ENCODE measurements at places on chromosomes 2 and 18.

- no peak for DNase-seq
Measured at GRCh38 chr2:881204-881918, 69.3 kb upstream of the SNTG2 start.

- no peak for DNase-seq
Measured at GRCh38 chr18:5298156-5298852, 2.8 kb upstream of the ZBTB14 start.

DNA sequence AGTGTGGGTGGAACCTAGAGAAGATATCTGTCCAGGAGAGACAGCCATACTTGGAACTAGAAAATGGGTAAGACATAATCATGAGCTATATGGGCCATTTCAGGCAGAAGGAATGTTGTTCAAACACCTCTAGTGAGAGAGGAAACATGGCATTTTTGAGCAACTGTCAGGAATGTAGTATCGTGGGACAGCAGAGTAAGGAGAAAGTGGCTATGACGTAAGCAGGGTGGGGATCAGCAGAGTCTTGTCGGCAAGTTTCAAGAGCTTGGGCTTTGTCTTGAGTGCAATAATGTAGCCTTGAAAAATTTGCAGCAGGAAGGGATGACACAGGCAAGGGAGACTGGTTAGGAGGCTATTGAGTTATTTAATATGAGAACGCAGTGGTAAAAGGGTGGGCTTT, 20.4 kb downstream of the SERPINB7 start:
- no peak for DNase-seq

- no peak for DNase-seq
Measured at GRCh38 chr2:66596256-66596655, 161.3 kb downstream of the MEIS1 start.

DNA sequence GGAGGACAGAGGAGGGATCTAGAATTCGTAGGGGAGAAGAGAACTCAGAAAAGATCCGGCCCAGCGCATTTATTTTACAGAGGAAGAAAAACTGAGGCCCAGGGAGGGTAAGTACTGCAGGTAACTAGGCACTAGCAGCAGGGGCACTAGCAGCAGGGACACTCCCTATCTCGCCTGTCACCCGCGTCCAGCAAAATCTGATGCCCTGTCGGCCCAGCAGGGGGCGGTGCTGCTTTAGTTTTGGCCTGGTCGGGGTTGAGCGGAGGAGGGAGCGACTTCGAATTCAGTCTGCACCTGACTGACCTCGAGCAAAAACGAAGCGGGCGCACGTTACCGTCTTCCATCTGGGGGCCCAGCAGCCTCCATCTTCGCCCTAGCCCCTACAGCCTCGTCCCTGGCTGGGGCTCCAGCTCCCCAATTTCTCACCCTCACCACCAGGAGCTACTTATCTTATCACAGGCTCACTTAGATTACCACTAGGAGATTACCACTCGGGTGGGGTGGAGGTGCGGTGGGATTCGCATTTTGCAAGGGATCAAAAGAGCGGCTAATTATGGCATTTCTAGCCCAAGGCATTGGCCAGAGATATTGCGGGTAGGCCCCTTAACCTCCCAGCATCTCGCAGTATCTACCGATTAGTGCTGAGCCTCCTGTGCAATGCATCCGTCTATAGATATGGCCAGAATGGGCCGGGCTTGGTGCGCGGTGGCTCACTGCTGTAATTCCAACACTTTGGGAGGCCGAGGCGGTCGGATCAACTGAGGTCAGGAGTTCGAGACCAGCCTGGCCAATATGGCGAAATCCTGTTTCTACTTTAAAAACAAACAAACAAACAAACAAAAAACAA, 17.8 kb upstream of the CD8A start:
- DNase-seq: peak; percentile 87

- DNase-seq: no peak
Measured at GRCh38 chr2:54122939-54123338, 7.5 kb downstream of the ACYP2 start.

DNA sequence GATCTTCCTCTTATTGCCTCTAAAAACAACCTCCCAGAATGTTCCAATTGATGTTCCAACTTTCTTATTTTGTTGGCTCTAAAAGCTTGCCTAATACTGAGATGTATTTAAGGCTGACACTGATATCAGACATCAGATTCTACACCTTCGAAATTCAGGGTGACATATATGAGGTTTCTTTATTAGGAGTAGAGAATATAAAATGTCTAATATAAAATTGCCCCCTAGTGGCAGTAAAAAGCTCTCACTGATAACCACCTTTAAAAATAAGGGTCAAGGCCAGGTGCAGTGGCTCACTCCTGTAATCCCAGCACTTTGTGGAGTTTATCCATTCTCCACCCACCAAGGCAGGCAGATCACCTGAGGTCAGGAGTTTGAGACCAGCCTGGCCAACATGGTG, 789.7 kb upstream of the SLC39A10 start:
- DNase-seq: no peak

- DNase-seq: peak; percentile 15
Measured at GRCh38 chr2:171598713-171599319, 76.5 kb downstream of the CYBRD1 start.

DNA sequence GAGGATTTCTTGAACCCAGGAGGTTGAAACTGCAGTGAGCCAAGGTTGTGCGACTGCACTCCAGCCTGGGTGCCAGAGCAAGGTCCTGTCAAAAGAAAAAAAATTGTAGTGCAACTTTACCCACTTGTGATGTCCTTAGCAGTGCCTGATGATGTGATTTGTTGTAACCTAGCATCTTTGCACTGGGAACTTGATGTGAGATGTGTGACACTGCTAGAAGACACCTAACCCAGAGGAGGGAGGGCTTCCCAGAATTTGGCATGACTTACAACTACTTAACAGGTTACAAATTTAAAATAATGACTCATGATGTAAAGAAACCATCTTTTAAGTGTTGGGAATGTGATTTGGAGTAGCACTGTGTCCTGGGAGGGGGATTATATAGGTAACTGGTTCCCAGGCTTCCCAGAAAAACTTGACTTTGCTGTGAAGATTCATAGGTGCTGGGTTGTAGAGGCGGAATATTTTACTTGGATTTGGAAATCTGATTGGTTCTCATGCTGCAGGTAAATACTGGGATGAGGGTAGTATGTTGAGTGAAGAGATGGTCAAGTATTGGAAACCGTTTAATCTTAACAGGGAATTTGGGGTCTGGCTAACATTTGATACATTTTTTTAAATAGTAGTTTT, 3.7 kb downstream of the EEF1B2 start:
- no peak for DNase-seq

DNA sequence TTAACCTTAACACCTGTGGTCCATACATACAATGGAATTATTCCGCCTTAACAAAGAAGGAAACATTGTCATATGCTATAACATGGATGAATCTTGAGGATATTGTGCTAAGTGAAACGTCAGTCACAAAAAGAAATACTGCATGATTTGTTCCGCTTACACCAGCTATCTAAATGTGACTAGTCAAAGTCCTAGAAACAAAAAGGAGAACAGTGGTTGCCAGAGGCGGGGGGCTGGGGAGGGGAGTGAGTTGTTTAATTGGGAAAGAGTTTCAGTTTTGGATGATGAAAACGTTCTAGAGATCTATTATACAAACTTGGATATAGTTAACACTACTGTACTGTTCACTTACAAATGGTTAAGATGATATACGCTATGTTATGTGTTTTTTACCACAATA, 72.0 kb downstream of the SPRED2 start:
- no peak for DNase-seq

GRCh38 chr2:65227020-65227455, 593 bp upstream of the ACTR2 start:
- no peak for DNase-seq

DNA sequence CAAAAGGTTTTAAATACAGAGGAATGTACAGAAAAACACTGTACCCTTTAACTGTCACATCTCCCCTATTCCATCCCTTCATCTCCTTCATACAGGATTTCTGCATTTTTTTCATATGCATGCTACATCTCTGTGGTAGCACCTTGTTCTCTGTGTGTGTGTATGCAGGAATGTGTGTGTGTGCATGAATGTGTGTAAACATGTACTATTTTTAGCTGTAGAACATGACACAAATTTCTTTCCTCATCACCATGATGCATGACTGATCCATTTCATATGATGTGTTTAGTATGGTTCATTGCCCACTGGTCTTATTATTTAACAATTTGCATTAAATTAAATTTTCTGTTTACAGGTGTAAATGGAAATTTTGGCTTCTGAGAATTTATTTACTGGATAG, 21.5 kb upstream of the ZEB2 start:
- no peak for DNase-seq

DNA sequence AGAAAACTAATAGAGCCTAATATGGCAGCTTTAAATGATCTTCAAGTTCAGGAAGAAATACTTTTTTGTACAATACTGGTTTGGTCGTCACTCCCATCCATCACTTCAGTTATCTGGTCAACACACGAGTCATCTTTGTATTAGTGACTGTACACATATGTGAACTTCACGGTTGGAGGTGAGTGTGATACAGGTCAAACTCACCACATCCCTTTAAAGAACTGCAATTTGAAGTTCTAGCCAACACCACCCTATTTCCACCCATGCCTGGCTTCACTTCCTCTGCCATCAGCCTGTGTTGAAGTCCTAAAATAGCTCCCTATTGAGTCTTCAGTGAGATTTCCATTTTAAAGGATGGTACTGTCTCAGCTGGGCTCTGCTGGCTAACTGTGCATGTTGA, 361.9 kb downstream of the TXNL1 start:
- DNase-seq: no peak

DNA sequence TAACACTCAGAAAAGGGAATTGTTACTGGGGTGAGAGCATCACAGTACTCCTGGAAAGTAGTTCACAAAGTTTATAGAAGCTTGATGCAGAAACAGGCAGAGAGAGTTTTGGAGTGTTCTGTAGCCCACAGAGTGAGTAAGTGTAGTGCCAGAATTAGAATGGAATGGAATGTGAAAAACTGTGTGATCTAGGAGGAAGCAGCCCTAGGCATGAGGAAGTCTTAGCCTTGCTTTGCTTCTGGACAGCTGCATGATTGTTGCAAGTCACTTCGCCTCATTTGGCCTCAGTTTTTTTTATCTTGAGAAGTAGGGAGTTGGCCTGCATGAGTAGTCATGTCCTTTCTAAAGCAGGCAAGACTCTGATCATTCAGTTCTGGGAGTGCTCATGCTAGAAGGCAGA, 10.9 kb downstream of the SERPINB12 start:
- DNase-seq: no peak

GRCh38 chr2:48343154-48343553, 186.8 kb upstream of the STON1 start:
- no peak for DNase-seq

- DNase-seq: no peak
Measured at GRCh38 chr2:136363470-136363869, 245.5 kb upstream of the CXCR4 start.

DNA sequence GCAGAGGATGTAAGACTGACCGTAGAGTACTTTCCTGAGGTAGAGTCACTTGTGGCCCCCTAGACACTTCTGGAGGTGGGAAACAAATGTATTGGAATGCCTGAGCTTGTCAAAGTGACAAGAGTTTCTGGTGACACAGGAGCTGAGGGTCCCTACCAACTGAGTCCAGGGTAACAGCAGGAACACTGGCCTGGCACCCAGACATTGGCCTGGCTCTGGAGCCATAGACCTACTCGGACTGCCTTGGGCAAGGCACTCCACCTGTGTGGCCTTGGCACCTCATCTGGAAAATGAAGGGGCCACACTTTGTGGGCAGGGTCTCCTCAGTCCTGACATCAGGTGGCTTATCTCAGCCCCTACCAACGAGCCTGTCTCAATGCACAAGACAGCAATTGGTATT, 398.2 kb upstream of the CELF4 start:
- no peak for DNase-seq

DNA sequence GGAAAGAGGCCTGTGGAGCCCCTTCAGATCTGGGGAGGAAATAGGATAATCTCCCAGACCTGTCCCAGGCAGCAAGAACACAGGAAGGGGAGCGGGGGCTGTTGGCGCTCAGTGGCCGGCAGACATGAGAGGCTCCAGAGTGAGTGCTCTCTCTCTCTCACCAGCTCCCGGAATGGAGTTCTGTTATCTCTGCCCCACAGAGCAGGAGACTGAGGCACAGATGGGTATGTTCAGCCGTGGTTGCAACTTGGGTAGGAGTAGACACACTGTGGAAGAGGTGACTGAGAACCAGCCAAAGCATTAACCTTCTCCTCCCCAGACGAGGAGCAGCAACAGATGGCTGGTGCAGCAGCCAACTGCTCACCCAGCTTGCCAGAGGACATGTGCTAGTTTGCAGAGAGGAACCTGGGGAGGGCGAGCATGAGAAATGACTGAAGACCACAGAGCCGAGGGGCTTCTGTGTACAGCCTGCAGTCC, 82.0 kb downstream of the NRP2 start:
- no peak for DNase-seq

DNA sequence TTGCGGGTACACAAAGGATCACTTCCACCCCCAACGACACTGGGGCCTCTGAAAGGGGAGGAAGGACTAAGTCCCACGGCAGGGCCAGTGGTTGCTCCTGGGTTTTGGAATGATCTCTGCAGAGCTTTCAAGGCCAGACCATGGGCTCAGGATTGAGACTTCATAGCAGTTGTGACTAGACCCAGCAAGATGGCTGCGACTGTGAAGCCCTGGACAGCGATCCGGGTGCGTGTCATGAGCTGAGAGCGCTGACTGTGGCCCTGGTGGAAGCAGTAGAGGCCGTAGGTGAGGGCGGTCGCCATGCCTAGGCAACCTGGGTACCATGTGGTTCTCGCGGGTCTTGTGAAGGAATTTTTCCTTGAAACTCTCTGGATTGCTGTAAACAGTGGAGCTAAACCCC, 27.3 kb downstream of the NCL start:
- no peak for DNase-seq

- no peak for DNase-seq
Measured at GRCh38 chr2:15704086-15704787, 112.6 kb downstream of the DDX1 start.

- no peak for DNase-seq
Measured at GRCh38 chr2:215615067-215615802, 179.4 kb upstream of the FN1 start.

DNA sequence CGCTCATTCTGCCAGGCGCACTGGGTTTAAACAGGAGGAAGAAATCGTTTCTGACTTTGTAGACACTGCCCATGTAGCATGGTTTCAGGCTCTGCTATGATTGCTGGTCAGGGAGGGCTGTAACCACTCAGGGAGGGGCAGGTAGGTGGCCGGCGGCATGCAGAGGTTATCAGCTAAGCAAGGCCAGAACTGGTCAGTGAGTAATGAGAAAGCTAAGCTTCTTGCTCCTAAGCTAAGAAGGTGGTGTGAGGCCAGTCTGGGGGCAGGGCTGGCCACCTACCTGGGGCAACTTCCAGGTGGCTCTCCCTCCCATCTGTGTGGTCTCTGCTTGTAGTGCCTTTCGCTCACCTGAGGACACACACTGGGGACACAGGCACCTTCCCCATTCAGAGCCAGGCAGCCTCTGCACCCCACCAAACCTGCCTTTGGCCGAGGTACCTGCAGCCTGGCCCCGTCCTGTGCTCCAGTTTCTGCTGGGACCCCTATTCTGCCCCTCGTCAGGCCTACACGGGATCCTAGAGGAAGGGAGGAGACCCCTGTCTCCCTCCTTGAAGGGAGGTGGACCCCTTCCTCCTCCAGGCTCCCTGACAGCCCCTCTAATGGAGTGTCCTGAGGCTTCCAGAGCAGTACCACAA, 195.9 kb downstream of the SEPTIN10 start:
- no peak for DNase-seq

GRCh38 chr2:128348701-128349100, 30.0 kb upstream of the HS6ST1 start:
- no peak for DNase-seq
